NCI-H1105 (cell line): ENCODE measurements at places on chromosomes 1 and 21.
A peak's percentile ranks its signal among the peaks of the same experiment; 100 is the strongest.

DNA sequence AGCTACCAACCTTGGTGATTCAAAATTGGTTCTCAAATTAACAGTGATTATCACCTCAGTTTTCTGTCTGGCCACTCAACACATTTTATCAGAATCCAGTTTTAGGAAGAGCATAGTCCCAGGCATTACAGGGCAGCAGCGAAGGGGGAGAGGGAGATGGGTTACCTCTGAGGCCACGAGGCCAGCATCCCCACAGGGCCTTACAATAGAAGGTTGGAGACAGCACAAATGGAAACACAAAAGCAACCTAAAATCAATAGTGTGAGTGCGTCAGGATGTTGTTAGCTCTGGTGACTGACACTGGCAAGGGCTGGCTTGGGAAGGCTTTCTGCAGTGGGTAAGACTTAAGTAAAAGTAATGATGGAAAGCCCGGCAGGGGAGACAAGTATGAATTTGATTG lies 79.5 kb downstream of the JAK1 start:
- DNase-seq, result no peak

DNA sequence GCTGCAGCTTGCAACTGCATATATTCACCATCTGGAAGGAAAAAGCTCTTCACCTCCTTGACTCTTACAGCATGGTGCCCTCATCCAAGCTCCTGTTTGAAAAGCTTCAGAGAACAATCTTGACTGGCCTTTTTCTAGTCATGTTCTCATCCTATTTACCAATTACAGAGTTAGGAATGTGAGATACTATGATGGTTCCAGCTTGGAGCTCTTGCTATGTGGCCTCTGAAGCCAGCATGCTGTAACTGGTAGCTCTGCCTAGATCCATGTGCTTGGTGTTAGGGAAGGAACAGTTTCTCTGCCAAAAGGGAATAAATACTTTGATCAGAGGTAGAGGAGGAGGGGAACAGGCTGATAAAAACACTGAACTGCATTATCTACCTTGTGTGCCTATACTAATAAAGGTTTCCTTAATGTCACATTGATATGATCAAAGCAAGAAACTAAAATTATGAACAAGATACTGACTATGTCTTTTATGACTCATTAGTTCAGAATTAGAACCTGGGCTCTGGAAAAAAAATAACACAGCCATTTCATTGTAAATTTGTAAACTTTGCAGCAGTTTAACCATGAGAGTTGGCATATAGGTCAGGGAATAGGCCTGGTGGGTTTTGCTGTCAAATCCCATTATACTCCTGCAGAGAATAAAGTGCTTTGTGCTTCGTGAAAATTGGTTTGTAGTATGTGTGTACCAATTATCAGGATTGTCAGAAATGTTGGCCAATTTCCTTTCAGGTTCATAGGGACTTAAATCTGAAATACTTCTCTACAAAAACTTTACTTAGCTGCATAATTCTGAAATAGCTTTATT lies 92.7 kb downstream of the LEPR start:
- DNase-seq, result no peak

GRCh38 chr1:67749263-67749843 lies 64.4 kb downstream of the GADD45A start:
- no peak for DNase-seq

- no peak for DNase-seq
These were observed 166.2 kb downstream of the TOMM20 start for GRCh38 chr1:234962340-234962989.

DNA sequence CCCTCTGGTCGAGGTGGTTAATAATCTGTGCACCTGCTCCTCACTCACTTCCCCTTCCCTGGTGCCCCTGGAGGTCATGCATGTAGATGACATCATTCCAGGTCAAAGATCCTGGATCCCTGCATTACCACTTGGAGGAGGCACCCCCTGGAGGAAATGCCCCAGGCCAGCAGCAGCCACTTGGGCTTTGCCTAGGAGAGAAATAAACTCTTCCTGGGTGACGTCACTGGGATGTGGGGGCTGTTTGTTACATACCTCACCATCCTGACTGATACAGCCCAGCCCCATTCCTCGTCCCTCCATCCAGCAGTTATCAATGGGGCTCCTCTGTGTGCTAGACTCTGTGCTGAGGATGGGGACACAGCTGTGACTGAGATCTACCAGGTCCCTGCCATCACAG lies 433.6 kb downstream of the PTPRU start:
- DNase-seq, result no peak

GRCh38 chr1:1058088-1058905 lies 15.8 kb downstream of the RNF223 start:
- no peak for DNase-seq

DNA sequence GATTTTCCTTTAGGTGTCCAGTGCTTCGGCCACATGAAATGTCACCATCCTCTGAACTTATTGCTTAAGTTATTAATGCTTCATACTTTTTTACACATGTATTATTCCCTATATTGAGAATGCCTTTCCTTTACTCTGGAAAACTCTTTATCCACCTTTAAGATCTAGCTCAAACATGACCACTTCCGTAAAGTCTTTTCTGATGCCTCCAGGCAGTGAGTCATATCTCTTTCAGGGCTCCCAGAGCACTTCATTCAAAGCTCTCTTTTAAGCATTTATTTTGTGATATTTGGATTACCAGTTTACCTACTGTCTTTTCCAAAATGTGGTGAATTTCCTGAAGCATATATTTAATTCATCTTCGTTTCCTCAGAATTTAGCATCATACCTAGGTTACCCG lies 178.9 kb downstream of the HS2ST1 start:
- no peak for DNase-seq

DNA sequence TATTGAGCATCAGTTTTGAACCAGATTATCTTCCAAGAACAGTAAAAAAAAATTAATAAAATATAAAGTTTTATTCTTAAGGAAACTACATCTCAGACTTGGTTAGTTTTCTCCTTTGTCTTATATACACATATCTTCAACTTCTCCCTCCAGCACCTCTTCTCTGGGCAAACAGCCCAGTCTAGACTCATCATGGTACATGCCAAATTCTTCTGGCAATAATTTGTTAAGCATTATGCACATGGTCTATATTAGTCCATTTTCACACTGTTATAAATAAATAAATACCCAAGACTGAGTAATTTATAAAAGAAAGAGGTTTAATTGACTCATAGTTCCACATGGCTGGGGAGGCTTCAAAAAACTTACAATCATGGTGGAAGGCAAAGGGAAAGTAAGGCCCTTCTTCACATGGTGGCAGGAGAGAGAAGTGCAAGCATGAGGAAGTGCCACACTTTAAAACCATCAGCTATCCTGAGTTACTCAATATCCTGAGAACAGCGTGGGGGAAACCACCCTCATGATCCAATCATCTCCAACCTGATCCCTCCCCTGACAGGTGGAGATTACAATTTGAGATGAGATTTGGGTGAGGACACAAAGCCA lies 108.7 kb upstream of the RNPC3 start:
- DNase-seq, result no peak

GRCh38 chr1:41535276-41535675 lies 50.8 kb upstream of the EDN2 start:
- DNase-seq, result no peak

GRCh38 chr1:42186152-42186551 lies 21.6 kb upstream of the GUCA2A start:
- no peak for DNase-seq

GRCh38 chr1:15684042-15684461 lies at the start of gene PLEKHM2:
Gene PLEKHM2 (plus strand): TSS chr1:15684320. CDS start chr1:15684559, 239 bp downstream.
- peak; percentile 31 for DNase-seq

DNA sequence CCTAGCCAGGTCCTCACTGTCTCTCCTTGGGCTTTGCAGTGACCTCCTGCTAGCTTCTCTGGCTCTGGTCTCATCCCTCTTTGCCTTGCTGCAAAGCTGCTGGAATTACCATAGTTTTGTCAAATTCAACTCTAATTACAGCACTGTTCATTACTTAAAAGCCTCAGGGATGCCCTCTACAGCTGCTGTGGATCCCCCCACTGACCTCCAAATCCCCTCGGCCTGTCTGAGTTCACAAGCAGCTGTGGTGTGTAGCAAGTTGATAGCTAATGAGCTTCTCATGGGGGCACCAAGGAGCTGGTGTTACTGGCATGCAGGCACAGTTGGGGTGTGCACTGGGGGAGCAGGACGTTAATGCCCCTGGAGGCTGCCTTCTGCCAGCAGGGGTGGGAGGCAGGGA lies 24.8 kb downstream of the NIPAL3 start:
- no peak for DNase-seq

DNA sequence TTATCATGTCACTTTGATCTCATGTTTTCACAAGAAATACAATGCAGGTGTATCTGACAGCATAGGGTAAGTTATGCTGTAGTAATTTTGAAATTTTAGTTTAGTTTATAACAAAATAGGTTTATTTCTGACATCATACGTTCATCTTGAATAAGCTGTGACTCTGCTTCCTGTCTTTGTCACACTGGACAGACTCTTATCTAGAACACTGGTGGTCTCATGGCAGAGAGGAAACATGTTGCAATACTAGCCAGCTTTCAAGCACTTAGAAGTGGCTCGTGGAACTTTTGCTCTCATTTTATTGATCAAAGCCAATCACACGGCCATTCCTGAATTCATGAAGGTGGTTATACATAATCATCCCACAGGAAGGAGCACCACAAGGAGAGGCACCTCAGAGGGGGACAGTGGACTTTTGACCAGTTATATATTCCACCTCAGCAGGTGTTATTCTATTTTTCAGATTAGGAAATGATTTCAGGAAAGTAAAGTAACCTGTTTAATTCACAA lies 46.5 kb downstream of the CYP2J2 start:
- DNase-seq, result no peak
